ENCODE measurements at places on chromosomes 12 and 14. TPM values are rescaled to one million over a fixed set of nuclear protein-coding genes. Genes with fewer than 3 reads are reported as not detected.

- no peaks in the 10 kb centered on the region for H3K27me3 ChIP-seq
- H3K4me1 ChIP-seq = no peaks in the 10 kb centered on the region
- H3K36me3 ChIP-seq = peaks cover 45% of the 10 kb centered on the region
Observed at GRCh38 chr12:56208006-56208405, 13.7 kb downstream of the RNF41 start.

DNA sequence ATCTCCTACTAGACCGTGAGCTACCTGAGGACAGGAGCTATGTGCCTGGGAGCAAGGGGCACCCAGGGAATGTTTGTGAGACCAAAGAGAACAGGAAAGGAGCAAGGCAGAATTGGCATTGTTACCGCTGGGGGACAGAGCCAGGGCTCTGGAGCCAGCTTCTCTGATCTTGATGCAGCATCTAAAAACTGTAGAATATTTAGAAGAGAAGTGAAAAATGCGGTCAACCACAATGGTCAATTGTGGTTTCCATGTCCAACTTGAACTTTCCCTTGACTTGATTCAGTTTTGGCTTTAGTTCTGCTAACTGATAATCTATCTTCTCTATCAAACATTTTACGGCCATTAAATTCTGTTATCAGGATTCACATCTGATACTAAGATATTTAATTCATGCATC is 201.2 kb downstream of the ANO4 start:
- no peak overlapping the region for H3K27ac ChIP-seq
- no peak for DNase-seq
- no peaks in the 10 kb centered on the region for H3K4me1 ChIP-seq
- no peaks in the 10 kb centered on the region for H3K36me3 ChIP-seq

Gene CLEC1B
- total RNA-seq = not detected

Gene HOXC9
- not detected for total RNA-seq

Gene CCDC177
- total RNA-seq = not detected

Gene POTEM
- total RNA-seq = not detected
